ENCODE measurements at places on chromosomes 3 and 15. TPM values are rescaled to one million over a fixed set of nuclear protein-coding genes. Genes with fewer than 3 reads are reported as not detected.

Gene TGM5
- polyA plus RNA-seq: 0.04 TPM

Gene GPR87
- polyA plus RNA-seq: 1.9 TPM

Gene BFSP2
- not detected for polyA plus RNA-seq

Gene LRRC34
- 4.7 TPM for polyA plus RNA-seq

Gene INKA1
- polyA plus RNA-seq: 7.6 TPM

Gene GRIP2
- polyA plus RNA-seq: 22.2 TPM

Gene SATB1
- polyA plus RNA-seq: 29.4 TPM

Gene U2SURP
- 73.2 TPM for polyA plus RNA-seq

Gene LRTM1
- polyA plus RNA-seq: 79.2 TPM

Gene ELP6
- polyA plus RNA-seq: 29.1 TPM

Gene SAMD7
- not detected for polyA plus RNA-seq

Gene SPTBN5
- polyA plus RNA-seq: 3.9 TPM

Gene SERINC4
- polyA plus RNA-seq: 0.75 TPM

Gene MOBP
- polyA plus RNA-seq: not detected

Gene PTH1R
- 6.9 TPM for polyA plus RNA-seq

Gene GXYLT2
- 33.5 TPM for polyA plus RNA-seq

Measured in muscle of back (tissue), 13 donors.